ENCODE measurements at places on chromosomes 7 and 10.
A peak's percentile ranks its signal among the peaks of the same experiment; 100 is the strongest.

- DNase-seq, result no peak
Measured at GRCh38 chr10:22984066-22984465, 56.2 kb downstream of the ARMC3 start.

- no peak for DNase-seq
Measured at GRCh38 chr7:81473236-81473635, 296.6 kb downstream of the HGF start.

GRCh38 chr10:25675615-25676014, 258.4 kb upstream of the MYO3A start:
- no peak for DNase-seq

GRCh38 chr10:104081998-104082397, 3.7 kb downstream of the COL17A1 start:
- no peak for DNase-seq

DNA sequence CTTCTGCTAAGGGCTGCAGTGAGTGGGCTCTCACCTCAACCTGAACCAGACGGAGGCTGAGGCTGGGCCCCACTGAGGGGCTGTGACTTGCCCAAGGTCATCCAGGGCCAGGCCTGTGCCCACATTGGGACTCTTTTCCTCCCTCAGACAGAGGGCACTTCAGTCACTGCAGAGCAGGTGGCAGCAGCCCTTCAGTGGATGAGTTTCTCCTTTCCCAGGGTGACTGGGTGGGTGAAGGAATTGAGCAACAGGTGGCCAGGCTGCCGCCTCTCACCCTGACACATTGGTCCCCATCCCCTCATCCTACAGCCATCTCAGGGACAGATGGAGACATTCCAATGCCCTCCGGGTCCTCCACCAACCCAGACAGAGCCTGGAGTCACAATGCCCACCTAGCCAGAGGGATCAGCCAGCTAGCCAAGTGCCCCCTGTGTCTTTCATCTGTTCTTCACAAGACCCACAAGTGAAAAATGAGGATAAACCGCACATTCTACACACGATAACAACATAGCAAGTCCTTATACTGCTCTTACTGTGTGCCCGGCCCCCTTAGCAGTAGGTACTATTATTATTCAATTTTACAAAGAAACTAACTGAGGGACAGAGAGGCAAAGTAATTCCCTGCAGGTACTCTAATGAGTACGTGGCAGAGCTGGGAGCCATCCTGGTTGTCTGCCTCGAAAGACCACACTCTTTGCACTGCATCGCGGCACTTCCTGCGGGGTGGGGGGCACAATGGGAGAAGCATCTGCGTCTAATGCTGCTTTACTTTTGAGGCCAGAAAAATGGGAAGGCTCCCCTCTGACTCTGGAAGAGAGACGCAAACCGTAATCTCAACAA, 1.7 kb upstream of the SLC18A3 start:
- DNase-seq, result no peak

- no peak for DNase-seq
Measured at GRCh38 chr10:129659508-129660268, 192.6 kb downstream of the MGMT start.

GRCh38 chr10:17154116-17154515, 24.5 kb upstream of the CUBN start:
- no peak for DNase-seq

DNA sequence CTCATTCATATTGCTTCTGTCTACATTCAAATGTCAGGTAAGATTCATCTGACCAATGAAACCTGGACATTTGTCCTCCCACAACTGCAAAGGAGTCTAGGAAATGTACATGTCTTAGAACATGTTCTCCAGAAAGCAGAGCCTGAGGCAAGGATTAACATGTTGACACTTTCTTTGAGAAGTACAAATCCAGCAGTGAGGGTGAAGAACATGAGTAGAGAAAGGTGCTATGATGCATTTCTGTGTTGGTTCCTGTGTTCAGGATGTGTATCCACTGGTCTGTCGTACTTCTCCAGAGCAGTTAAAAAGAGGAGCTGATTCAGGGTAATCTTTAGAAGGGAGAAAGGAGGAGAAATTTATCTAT, 146.0 kb upstream of the AGR3 start:
- no peak for DNase-seq

- DNase-seq, result no peak
Measured at GRCh38 chr7:134422008-134422407, 36.9 kb downstream of the AKR1B1 start.

- no peak for DNase-seq
Measured at GRCh38 chr10:46237815-46238510, 48.8 kb upstream of the ANTXRL start.

DNA sequence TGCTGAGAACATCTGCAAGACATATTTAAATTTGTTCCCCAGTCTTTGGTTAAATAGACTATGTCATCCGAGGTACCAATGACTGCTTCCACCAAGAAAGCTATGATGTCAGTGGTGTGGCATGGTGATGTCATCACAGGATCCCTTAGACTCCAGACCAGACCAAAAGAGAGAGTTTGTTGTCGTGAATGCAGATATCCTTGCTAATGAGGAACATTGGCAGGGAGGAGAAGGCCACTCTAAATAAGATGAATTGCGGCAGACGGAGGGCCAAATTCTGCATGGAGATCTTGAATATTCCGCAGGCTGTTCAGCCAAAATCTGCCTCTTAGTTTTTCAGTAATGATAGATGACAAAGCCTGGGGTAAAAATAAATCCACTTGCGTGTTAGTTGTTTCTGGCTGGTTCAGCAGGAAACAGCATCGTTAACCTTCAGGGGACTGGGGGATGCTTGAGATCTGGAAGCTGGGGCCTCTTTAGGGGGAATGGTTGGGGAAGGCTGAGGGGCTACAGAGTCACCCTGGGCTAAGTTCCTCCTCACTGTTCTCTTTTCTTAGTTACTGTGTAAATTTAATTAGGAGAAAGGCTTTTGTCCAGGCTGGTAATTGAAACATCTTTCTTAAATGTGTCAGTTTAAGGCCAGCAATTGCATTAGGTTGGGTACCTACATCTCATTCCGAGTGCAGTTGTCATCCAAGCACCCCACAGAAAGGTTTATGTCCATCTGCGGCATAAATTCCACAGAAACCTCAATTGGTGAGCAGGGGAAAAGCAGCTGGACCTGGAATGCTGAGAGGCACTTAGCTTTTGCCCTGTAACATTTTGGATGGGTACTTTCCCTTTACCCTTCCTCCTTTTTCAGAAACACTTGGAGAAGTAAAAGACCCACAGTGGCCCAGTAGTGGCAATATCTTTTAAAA, 11.6 kb upstream of the CAMK1D start:
- no peak for DNase-seq

GRCh38 chr7:22900101-22900500, 77.5 kb upstream of the TOMM7 start:
- DNase-seq, result peak; percentile 76

DNA sequence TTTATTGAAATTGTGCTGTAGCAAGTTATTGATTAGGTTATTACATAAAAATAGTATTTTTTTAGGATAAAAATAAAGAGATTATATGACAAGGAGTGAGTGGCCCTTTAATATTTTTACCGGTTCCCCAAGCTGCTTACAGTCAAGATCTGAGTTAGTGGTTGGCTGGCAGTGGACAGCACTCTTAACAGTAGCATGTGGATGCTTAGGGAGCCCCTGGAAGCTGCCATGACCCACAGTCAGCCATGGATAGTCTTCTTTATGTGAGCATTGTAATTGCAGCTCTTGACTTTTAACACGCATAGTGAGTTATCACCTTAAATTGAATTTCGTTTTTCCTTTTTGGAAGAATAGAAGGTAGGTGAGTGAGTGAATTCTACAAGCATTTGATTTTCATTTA, 22.1 kb downstream of the RAB18 start:
- no peak for DNase-seq

DNA sequence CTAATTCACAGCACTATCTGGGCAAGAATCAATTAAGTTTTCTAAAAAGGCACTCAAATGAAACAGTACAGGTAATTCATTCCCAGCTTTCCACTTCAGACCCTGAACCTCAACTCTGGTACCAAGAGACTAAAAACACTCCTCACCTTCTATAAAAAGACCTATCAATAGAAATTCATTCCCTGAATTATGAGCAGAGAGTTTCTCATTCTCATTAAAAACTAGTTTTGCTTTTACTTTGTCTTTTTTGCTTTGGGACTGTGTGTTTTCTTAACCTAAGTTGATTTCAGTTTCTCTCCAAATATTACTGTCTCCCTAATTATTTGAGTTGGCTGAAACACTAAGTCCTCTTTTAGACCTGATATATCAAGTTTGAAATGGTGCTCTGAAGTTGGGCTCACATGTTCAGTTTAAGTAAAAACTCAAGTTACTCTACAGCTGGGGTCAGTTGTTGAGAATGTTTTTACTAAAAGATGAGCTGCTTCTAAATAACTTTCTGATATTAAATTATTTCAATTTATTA, 189.5 kb downstream of the JAZF1 start:
- no peak for DNase-seq

- no peak for DNase-seq
Measured at GRCh38 chr10:122115874-122116273, 126.9 kb downstream of the TACC2 start.

DNA sequence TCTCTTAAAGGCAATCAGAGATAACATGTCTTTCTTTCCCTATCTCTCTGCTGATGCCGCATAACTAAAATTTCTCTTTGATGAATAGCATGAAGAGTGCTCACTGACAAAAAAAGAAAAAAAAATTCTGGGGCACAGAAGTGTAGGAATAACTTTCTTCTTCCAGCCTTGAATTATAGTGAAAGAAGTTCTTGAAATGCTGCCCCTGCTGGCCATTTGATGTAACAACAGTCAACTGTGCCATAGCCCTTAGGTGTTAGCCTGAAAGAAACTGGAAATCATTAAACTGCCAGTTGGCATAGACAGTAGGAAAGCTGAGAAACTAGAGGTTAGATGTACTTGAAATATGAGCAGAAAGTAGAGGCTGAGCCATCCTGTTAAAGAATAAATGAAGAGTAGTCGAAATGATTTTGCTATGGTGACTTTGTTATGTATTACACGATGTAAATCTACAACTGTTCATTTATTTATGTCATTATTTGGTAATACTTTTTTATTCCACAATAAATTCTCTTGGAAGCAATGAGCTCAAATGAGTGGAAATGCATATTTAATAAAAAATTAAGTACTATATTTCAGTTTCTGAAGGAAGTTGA, 48.3 kb upstream of the FAM171A1 start:
- no peak for DNase-seq

- no peak for DNase-seq
Measured at GRCh38 chr10:352476-353235, 217.4 kb downstream of the ZMYND11 start.

GRCh38 chr10:5581670-5582566, 57.2 kb downstream of the CALML3 start:
- DNase-seq, result no peak

GRCh38 chr10:34748767-34749166, 66.3 kb downstream of the PARD3 start:
- DNase-seq, result no peak
